CD8-positive, alpha-beta memory T cell (primary cell): ENCODE measurements at places on chromosomes 16 and 17.

- no peak for DNase-seq
These were observed 17.5 kb upstream of the PABPN1L start for GRCh38 chr16:88883946-88884345.

- DNase-seq, result no peak
These were observed 14.8 kb upstream of the CDH11 start for GRCh38 chr16:65136681-65137080.

DNA sequence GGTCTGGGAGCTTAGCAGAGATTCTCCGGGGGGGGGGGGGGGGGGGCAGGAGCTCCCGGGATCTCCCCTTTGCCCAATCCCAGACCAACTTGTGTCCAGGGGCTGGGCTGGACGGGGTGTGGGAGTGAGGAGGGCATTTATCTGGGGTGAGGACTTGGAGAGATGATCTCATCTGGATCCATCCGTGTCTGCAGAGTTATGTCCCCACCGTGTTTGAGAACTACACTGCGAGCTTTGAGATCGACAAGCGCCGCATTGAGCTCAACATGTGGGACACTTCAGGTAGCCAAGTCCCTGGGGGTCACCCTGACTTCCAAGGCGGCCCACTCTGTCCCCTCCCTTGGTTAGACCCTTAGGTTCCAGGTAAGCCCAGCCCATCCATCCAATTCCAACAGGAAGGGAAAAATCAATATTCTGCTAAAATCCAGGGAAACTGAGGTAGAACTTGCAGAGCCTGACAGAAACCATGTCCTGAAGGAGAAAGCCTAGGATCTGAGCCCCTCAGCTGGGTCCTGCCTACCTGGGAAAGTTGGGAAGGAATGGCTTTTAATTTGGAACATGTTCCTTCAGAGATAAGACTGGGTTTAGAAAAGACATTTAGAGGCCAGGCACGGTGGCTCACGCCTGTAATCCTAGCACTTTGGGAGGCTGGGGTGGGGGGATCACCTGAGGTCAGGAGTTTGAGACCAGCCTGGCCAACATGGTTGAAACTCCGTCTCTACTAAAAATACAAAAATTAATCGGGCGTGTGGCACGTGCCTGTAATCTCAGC, 921 bp downstream of the RND2 start:
- DNase-seq, result no peak

GRCh38 chr16:85178596-85178995, 66.3 kb upstream of the CIBAR2 start:
- no peak for DNase-seq
